A673 (cell line): ENCODE measurements at places on chromosomes 4 and X.

GRCh38 chrX:111680988-111681779, at the start of gene ALG13:
Gene ALG13 (plus strand): TSS chrX:111681170. CDS start chrX:111681219, 49 bp downstream.
- DNase-seq: peak; percentile 92
- H3K27me3 ChIP-seq: peaks cover 14% of the 10 kb centered on the region
- peaks cover 11% of the 10 kb centered on the region for H3K36me3 ChIP-seq
- H3K4me1 ChIP-seq: no peaks in the 10 kb centered on the region

GRCh38 chrX:38276089-38276488, 51.2 kb downstream of the RPGR start:
- no peak overlapping the region for H3K4me3 ChIP-seq
- no peaks in the 10 kb centered on the region for H3K36me3 ChIP-seq
- no peak overlapping the region for H3K27ac ChIP-seq
- H3K27me3 ChIP-seq: no peaks in the 10 kb centered on the region

DNA sequence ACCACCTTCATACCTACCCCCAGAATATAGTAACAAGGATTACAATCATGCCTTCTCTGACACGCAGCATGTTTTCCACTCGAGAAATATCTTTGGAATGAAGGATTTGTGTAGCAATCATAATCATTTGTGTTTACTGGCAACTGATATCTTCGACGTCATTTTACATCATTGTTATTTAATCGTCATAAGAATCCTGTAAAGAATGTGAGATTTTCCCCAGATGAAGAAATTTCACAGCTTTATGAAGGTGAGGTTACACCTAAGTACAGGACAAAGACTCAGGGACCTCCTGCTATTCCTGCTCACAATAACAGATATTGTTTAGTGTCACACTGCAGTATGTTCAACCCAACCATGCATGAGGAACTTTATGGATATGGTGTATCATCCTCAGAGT, 198.2 kb upstream of the LDB2 start:
- H3K27ac ChIP-seq: peak overlapping the region; percentile 97
- peaks cover 75% of the 10 kb centered on the region for H3K4me1 ChIP-seq
- H3K36me3 ChIP-seq: no peaks in the 10 kb centered on the region
- DNase-seq: no peak

- no peaks in the 10 kb centered on the region for H3K36me3 ChIP-seq
- no peaks in the 10 kb centered on the region for H3K4me1 ChIP-seq
- H3K4me3 ChIP-seq: no peak overlapping the region
- H3K27ac ChIP-seq: no peak overlapping the region
- H3K27me3 ChIP-seq: no peaks in the 10 kb centered on the region
- DNase-seq: no peak
These were observed 145.9 kb upstream of the GNPDA2 start for GRCh38 chr4:44872246-44872645.

GRCh38 chr4:83850435-83850834, 314.5 kb downstream of the GPAT3 start:
- no peak overlapping the region for H3K4me3 ChIP-seq
- no peak for DNase-seq
- H3K27me3 ChIP-seq: no peaks in the 10 kb centered on the region
- H3K4me1 ChIP-seq: no peaks in the 10 kb centered on the region
- H3K27ac ChIP-seq: no peak overlapping the region

DNA sequence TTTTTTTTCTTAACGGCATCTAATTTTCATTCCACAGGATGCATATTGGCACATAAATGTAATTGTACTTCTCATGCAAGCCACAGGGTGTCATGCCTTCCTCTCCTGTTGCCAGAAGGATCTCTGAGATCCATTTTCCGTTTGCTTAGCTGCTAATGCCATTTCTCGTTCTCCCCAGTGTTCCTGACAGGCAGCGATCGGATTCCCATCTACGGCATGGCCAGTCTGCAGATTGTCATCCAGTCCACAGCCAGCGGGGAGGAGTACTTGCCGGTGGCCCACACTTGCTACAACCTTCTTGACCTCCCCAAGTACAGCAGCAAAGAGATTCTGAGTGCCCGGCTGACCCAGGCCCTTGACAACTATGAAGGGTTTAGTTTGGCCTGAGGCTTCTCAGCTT, 8.9 kb upstream of the NAP1L5 start:
- no peaks in the 10 kb centered on the region for H3K27me3 ChIP-seq
- no peak overlapping the region for H3K4me3 ChIP-seq
- no peak overlapping the region for H3K27ac ChIP-seq
- peak; percentile 69 for DNase-seq

- DNase-seq: no peak
- H3K36me3 ChIP-seq: no peaks in the 10 kb centered on the region
- no peaks in the 10 kb centered on the region for H3K4me1 ChIP-seq
- H3K27me3 ChIP-seq: no peaks in the 10 kb centered on the region
- H3K4me3 ChIP-seq: no peak overlapping the region
These were observed 111.1 kb downstream of the CFAP299 start for GRCh38 chr4:80446664-80447063.

- no peaks in the 10 kb centered on the region for H3K27me3 ChIP-seq
- H3K27ac ChIP-seq: no peak overlapping the region
- peak; percentile 60 for DNase-seq
- no peaks in the 10 kb centered on the region for H3K36me3 ChIP-seq
- no peak overlapping the region for H3K4me3 ChIP-seq
- H3K4me1 ChIP-seq: peaks cover 16% of the 10 kb centered on the region
These were observed 97.8 kb downstream of the TMEM47 start for GRCh38 chrX:34559325-34559724.

DNA sequence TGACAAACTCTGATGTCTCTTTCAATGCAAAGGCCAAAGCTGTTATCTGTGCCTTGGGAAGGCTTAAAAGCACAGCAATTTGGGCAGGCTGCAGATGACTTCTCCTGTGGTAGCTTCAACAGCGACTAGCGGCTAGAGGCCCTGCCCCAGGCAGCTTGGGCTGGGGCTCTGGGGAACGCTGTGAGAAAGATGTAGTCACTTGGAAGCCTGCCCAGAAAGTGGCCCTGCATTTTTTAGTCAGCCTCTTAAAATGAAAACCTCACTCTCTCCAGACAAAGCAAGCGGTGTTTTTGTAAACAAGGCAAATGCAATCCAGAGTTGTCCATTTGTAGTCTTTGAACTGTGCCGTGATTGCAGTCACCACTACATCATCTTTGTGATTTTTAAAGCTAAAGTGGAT, 27.5 kb downstream of the PCYT1B start:
- DNase-seq: peak; percentile 24
- H3K27ac ChIP-seq: no peak overlapping the region
- no peaks in the 10 kb centered on the region for H3K4me1 ChIP-seq
- no peaks in the 10 kb centered on the region for H3K36me3 ChIP-seq
- H3K4me3 ChIP-seq: no peak overlapping the region

GRCh38 chr4:6974138-6974848, 64.7 kb downstream of the TBC1D14 start:
- no peaks in the 10 kb centered on the region for H3K36me3 ChIP-seq
- H3K27ac ChIP-seq: no peak overlapping the region
- H3K27me3 ChIP-seq: no peaks in the 10 kb centered on the region
- peak; percentile 85 for DNase-seq
- H3K4me3 ChIP-seq: no peak overlapping the region
- H3K4me1 ChIP-seq: no peaks in the 10 kb centered on the region

- no peaks in the 10 kb centered on the region for H3K4me1 ChIP-seq
- peaks cover 8% of the 10 kb centered on the region for H3K27me3 ChIP-seq
- no peaks in the 10 kb centered on the region for H3K36me3 ChIP-seq
- no peak for DNase-seq
These were observed 34.0 kb upstream of the RNF128 start for GRCh38 chrX:106692425-106693065.

DNA sequence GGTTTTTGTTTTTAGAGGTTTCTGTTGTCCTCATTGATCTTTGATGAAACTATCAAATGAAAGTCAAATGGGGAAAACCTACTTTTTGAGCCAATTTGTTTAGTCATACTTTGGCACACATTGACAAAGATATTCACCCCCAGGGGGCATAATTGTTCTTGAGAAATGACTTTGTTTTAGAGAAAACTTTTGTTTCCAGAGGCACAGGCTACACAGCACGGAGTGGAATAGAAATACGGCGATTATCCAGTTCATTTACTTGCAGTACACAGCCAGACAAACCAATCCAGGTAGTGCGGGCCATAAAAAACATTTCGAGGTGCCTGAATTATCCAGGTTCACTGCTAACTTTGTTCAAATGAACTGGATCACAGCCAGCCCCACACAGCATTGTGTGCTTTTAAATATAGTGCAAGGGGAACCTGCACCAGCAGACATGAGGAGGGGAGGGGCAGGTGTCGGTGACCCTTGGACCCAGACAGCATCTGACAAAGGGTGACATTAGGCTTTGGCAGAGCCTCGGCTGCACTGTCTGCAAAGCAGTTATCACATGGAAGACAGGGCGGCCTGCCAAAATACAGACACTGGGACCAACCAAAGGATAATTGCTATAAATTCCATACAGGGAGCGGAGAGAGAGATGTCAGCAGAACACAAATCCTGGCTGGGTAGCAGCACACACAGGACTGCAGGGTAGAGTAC, 179.6 kb upstream of the NOCT start:
- H3K4me1 ChIP-seq: no peaks in the 10 kb centered on the region
- no peaks in the 10 kb centered on the region for H3K27me3 ChIP-seq
- peak; percentile 21 for DNase-seq
- no peak overlapping the region for H3K27ac ChIP-seq

GRCh38 chr4:52312722-52313121, 261.6 kb downstream of the SPATA18 start:
- H3K36me3 ChIP-seq: no peaks in the 10 kb centered on the region
- peaks cover 4% of the 10 kb centered on the region for H3K4me1 ChIP-seq
- no peak for DNase-seq
- no peak overlapping the region for H3K27ac ChIP-seq

- peak; percentile 68 for DNase-seq
- H3K27me3 ChIP-seq: no peaks in the 10 kb centered on the region
- peaks cover 3% of the 10 kb centered on the region for H3K4me1 ChIP-seq
- H3K4me3 ChIP-seq: no peak overlapping the region
- no peak overlapping the region for H3K27ac ChIP-seq
- no peaks in the 10 kb centered on the region for H3K36me3 ChIP-seq
These were observed 114.4 kb downstream of the GLRA3 start for GRCh38 chr4:174714393-174715211.

GRCh38 chrX:8042304-8042703, 115.1 kb upstream of the PNPLA4 start:
- DNase-seq: no peak
- no peak overlapping the region for H3K27ac ChIP-seq
- H3K36me3 ChIP-seq: no peaks in the 10 kb centered on the region
- no peaks in the 10 kb centered on the region for H3K4me1 ChIP-seq
- H3K4me3 ChIP-seq: no peak overlapping the region
- no peaks in the 10 kb centered on the region for H3K27me3 ChIP-seq

DNA sequence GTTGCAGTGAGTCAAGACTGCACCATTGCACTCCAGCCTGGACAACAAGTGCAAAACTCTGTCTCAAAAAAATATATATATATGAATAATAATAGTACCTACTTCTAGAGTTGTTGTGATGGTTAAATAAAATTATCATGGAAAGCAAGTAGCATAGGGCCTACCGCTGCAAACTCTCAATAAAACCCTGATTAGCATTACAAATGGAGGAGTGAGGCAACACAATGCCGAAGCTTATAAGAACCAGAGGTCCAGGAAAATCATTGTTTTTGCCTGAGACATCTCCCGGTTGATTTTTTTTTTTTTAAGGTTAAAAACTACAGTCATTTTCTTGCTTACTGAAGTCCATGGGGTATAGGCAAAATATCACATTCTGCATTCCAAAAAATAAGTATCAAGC, 185.0 kb upstream of the GALNT7 start:
- H3K27ac ChIP-seq: no peak overlapping the region
- no peak for DNase-seq
- H3K36me3 ChIP-seq: no peaks in the 10 kb centered on the region

- peak; percentile 45 for DNase-seq
- no peaks in the 10 kb centered on the region for H3K36me3 ChIP-seq
- no peaks in the 10 kb centered on the region for H3K27me3 ChIP-seq
- no peak overlapping the region for H3K27ac ChIP-seq
These were observed 1085.3 kb upstream of the PCDH10 start for GRCh38 chr4:132063829-132064228.
